Activated CD4-positive, CD25-positive, alpha-beta regulatory T cell treated with anti-CD3 and anti-CD28 coated beads, Interleukin-2, amount 50 U/mL, for 16 hours (primary cell): ENCODE measurements at places on chromosomes 11 and 22.

GRCh38 chr11:119671561-119672015 lies 57.4 kb downstream of the NECTIN1 start:
- DNase-seq: no peak

DNA sequence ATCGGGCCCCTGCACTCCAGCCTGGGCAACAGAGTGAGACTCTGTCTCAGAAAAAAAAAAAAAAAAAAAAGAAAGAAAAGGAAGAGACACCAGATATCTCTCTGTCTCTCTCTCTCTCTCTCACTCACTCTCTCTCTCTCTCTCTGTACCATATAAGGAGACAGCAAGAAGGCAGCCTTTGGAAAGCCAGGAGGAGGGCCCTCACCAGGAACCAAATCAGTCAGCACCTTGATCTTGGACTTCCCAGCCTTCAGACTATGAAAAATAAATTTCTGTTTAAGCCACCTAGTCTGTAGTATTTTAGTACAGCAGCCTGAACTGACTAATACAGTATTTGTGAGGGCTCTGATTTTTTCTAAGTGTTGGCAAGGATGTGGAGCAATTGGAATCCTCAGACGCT lies 13.6 kb upstream of the ALDH3B2 start:
- no peak for DNase-seq

GRCh38 chr22:22893077-22893805 lies 5.6 kb downstream of the IGLL5 start:
- no peak for DNase-seq

DNA sequence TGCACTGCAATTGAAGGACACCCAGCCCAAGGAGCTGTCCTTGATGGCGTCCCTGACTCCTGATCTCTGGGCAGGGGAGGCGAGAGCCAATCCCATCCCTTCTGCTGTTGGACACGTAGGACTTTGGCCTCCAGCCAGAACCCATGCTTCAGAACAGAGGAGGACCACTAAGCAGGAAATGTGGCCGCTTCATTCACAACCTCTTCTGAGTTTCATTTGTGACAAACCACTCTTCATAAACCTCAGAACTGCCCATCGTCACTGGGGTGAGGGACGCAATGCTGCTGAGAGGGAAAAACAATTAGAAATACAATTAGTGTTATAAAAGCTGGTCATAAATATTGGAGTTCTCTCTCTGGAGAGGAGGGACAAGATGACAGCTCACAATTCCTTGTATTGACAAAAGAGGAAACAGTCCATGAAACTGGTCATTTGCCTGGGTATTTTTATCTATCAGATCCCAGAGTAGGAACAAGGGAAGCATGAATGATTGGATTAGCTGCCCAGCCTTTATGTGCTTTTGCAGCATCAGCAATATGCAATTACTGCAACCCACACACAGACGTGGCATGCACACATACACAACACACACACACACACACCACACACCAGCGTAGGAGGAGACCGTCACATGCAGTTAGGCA lies 216.5 kb upstream of the CADM1 start:
- no peak for DNase-seq

GRCh38 chr11:133509924-133510697 lies 22.2 kb downstream of the OPCML start:
- DNase-seq: no peak

GRCh38 chr22:39520226-39521105 lies at the start of gene ATF4:
ATF4 (plus strand) TSS chr22:39520562; CDS start chr22:39521446, 884 bp downstream.
- DNase-seq: peak; percentile 78

DNA sequence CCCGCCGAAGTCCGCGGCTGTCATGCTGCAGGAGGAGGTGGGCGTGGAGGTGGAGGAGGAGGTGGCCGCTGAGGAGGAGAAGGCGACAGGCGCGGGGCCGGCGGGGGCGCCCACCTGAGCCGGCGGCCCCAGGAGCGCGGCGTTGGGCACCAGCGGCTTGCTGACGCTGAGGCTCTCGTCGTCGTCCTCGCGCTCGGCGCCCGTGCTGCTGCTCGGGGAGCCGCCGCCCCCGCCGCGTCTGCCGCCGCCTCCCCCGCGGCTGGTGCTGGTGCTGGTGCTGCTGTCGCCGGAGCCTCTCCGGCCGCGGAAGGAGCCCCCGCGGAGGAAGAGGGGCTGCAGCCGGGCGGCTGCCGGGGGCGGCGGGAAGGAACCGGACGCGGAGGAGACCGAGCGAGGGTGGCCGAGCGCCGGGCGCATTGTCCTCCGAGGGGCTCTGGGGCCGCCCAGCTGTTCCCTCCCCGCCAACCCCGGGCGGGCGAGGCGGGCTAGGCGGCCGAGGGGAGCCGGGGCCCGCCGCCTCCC lies 388 bp downstream of the TMEM121B start:
- no peak for DNase-seq

DNA sequence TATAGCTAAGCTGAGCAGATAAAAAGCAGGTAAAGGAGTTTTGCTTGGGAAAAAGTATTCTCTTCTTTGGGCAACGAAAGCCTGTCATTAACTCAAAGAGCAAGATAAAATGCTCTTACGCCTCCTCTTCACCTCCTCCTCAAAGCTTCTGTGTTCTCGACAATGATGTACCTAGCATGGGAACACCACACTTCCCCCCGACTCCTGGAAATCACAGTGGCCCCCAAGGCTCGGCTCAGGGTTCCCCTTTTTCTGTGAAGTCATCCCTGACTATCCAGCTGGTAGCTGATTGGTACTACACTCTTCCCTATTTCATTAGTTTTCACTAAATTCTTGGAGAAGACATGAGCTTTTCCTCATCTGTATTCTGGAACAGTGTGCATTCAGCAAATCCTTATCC lies 336.1 kb downstream of the LARGE1 start:
- DNase-seq: no peak

- DNase-seq: no peak
Measured at GRCh38 chr11:68859123-68859522, 17.4 kb upstream of the CPT1A start.

GRCh38 chr11:15901054-15901453 lies 455.3 kb downstream of the SOX6 start:
- DNase-seq: no peak

DNA sequence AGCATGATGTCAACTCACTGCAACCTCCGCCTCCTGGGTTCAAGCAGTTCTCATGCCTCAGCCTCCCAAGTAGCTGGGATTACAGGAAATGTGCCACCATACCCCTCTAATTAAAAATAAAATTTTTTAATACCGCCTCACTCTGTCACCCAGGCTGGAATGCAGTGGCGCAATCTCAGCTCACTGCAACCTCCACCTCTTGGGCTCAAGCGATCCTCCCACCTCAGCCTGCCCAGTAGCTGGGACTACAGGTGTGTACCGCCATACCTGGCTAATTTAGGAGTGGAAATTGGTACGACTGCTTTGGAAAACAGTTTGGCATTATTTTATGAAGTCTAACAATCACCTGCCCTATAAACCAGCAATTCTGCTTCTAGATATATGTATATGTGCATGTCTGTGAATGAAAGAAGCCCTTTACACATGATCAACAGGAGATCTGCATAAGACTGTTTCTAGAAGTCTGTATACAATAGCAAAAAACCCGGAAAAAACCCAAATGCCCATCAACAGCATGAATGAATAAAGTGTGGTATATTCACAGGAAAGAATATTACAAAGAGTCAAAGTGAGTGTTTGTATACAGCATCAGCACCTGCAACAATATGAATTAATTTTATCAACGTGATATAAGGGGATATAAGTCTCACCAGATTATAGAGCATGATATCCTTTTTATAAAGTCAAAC lies 16.0 kb downstream of the SLC35F2 start:
- DNase-seq: no peak

DNA sequence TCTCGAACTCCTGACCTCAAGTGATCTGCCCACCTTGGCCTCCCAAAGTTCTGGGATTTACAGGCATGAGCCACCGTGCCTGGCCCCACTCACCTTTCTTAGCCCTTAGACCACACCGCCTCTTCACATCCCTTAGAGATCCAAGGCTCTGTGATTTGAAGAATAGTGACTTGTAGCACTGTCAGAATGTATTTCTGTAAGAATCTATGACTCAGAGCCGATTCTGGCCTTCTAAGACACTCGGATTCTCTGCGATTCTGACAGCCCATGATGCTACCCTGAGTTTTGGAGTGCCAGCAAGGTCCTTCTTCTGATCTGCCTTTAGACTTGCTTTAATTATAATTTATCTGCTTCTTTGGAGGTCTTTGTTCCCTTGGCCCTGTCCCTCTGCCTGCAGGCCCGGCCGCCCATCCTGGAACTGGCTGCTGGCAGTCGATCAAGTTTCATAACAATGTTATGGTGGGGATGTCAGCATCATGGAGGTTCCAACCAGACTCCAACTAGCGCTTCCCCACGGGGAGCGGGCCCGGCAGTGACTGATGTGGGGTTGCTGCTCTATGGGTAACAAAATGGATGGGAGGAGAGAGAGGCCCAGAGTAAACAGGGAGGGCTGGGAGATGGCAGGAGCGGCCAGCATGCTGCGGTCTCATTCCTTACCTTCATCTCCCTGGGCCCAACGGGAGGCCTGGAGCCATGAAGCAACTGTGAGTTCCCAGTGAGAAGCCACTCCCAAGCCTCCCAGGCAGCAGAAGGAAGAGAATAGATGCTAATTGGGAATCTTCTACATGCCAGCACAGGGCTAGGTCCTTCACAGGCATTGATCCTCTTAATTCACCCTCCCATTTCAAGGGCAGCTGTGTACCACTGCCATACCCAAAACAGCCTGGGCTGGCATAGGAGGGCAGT lies 55.7 kb upstream of the RASD2 start:
- DNase-seq: no peak

GRCh38 chr11:74020539-74020938 lies 11.7 kb upstream of the UCP3 start:
- DNase-seq: no peak

GRCh38 chr11:120773501-120774031 lies 250.3 kb upstream of the TBCEL start:
- no peak for DNase-seq

DNA sequence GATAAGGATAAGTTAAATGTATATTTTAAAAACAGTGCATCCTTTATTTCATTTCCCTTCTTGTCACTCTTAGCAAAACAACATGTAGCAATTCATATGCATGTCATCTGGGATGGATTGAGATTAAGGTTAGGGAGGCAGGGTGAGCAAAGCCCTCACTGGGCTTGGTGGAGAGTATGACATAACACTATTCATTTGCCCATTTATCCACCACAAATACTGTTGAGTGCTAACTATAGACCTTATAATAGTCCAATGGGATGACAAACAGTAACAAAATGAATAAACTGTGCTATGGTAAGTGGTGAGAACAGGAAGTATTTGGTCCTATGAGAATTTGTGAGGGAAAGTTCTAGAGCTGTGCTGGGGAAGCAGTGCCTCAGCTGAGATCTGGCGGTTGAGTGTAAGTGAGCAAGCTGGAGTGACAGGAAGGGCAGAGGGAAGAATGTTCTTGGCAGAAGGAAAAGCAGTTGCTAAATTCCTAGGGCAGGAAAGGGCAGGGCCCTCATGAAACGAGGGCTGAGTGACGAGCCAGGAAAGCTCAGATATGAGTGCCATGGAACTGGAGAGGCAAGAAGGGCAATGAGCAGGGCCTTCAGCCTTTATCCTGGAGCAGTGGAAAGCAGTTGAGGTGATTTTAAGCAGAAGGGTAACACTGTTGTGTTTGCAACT lies 6.7 kb downstream of the HSD17B12 start:
- DNase-seq: no peak

- no peak for DNase-seq
Measured at GRCh38 chr11:112795911-112796649, 165.1 kb upstream of the NCAM1 start.

DNA sequence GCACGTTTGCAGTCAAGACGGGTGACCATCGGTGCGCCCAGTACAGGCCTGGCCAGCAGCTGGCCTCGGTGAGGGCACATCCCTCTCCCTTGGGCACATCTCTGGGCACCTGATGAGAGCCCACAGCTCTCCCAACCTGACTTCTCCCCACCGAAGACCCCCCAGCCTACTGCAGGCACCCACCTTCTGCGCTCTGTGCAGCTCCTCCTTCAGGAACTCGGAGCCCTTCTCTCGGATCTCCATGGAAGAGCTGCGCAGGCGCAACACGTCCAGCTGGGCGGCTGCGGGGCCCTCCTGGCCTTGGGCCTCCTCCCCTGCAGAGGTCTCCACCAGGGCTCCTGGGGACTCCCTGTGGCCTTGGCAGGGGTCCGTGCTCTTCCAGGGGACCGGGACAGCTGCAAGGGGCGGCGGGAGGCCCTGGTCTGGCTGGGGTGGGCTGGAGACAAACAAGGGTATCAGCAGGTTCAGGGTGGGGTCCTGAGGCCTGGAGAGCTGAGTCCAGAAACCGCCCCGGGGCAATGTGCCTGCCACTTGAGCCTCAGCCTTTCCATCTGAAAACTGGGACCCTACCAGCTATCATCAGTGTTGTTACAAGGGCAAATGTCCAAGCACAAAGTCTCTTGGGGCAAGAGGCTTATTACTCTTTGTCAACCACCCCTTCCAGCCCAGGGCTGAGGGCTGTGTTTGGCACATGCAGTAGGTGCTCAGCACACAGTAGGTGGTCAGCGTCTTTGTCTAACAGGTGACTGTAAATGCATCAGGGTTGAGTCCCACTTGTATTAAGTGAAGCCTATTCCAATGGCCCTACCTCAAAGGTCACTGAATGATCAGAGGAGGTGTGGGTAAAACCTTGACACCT lies 9.3 kb downstream of the RAB3IL1 start:
- DNase-seq: no peak

- DNase-seq: no peak
Measured at GRCh38 chr11:61749591-61750217, 2.7 kb upstream of the MYRF start.

DNA sequence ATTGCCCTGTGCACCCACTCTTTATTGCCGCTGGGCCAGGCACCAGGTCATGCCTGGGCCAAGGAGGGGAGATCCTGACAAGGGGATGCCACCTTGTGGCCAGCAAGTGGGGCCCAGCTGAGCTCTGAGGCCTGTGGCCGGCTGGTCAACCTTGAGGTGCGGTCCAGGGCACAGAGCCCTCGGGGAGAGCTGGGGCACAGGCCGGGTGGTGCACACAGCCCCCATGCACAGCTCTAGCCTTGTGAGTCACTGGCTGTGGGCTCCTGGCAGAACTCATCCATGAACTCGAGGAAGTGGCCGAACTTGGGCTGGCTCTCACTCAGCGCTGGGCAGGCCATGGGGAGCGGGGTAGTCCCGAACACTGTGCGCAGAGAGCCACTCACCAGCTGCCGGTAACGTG lies 94.3 kb downstream of the RNF169 start:
- DNase-seq: no peak

- no peak for DNase-seq
Measured at GRCh38 chr11:28760676-28761390, 652.6 kb downstream of the METTL15 start.

- DNase-seq: no peak
Measured at GRCh38 chr11:95891423-95892170, 32.3 kb downstream of the MTMR2 start.

GRCh38 chr11:119380160-119380826 lies 1.2 kb downstream of the USP2 start:
- no peak for DNase-seq
